Stimulated activated CD4-positive, alpha-beta T cell treated with anti-CD3 and anti-CD28 coated beads, Interleukin-15, amount 100 ng/mL, for 1 hour (primary cell): ENCODE measurements at places on chromosomes 2 and 18.

DNA sequence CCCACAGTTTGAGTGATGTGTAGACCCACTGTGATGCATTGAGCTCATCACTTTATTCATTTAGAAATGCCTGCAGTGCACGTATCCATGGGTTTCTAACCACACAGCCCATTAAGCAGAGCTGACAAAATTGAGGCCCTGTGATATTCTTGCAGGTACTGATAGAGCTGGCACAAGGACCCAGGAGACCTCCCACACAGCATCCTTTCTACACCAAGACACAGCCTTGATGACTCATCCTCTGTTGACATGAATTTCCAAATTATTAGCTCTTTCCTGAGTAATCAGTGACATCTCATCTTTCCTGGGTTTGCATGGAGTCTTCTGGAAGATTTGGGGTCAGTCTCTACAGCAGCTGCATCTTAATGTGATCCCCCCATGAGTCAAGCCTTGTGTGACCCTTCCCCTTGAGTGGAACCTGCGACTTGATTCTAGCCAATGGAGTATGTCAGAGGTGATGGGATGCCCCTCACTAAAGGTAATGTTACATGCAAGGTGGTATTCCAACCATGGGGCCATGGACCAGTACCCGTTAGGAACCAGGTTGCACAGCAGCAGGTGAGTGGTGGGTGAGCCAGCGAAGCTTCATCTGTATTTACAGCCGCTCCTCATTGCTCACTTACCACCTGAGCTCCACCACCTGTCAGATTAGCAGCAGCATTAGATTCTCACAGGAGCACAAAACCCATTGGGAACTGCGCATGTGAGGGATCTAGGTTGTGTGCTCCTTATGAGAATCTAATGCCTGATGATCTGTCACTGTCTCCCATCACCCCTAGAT, 181.1 kb upstream of the ARL4C start:
- no peak for DNase-seq

DNA sequence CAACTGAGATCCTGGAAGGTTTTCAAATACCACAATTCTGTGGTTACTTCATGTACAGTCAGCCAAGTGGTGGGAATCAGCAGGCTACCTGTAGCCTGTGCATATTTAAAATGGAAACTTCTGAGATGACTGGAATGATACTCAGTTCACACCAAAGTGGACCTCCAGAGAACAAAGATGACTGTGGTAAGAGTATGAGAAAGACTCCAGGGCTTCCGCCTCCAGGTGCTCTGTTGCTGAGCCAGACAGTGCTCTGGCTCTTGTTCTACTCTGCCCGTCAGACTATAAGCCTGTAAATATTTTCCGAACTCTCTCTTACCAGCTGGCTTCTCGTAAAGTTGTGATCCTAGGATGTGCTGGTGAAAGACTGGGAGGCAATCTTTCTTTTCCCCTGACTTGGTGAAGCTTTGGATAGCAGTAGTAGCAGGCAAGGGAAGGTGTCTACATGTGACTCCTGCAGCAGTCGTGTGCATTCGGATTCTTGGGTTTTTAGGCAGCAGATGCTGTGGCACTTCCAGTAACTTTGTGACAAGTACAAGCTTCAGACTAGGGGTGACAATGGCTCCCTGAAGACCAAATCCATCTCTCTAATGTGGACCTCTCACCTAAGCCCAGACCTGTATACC, 23.1 kb downstream of the ST3GAL5 start:
- no peak for DNase-seq

DNA sequence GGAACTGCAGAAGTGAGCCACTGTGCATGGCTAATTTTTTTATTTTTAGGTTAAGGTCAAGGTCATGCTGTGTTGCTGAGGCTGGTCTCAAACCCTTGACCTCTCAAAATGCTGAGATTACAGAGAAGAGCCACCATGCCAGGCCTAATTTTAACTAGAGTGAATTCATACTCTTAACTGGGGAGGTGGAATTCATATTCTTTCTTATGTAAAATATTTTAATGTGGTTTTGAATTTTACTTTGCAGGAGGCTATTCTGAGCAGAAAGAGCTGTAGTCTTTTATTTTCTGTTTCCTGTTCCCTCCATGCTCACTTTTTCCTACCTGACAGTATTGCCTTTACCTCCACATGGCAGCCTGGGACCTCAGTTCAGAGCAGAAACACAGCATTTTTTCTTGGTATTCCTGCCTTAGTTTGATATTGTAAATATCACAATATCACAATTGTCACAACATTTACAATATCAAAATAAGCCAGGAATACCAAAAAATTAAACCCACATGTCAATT, 37.1 kb upstream of the CCNYL1 start:
- no peak for DNase-seq

GRCh38 chr18:43526426-43527145, 249.3 kb upstream of the SYT4 start:
- DNase-seq: no peak

- DNase-seq: no peak
Observed at GRCh38 chr2:129757366-129757914, 222.0 kb upstream of the RAB6C start.
